B cell (primary cell): ENCODE measurements at places on chromosomes 6 and 20. TPM values are rescaled to one million over a fixed set of nuclear protein-coding genes. Genes with fewer than 3 reads are reported as not detected.

NR2E1 gene
- not detected in 2 replicates for polyA plus RNA-seq

C6orf58 gene
- not detected in 2 replicates for polyA plus RNA-seq

TASP1 gene
- polyA plus RNA-seq: 6.4 and 11.6 TPM in 2 replicates

DNA sequence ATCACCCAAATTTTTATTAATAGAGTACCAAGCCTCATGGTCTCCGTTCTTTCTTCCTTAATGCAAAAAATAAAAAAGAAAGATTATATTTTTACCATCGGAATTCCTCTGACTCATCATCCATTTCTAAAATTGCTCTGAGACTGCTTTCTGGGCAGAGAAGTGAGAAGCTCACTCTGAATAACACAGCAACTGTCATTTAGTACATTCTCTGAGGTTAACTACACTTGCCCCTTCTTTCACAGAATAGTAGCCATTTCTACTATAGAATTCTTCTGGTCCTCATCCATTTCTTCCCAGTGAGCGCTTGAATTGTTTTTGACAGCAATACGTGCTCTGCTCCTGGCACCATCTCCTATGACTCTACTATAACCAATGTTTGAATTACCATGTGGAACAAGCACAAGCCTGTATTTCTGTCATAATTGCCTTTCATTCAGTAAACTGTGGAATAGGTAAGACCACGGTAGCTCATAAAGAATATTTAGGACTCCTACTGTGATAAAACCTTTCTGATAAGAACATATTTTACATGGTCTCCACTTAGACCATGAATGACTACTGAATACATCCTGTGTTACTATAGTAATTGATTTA lies 435.5 kb upstream of the NRSN1 start:
- DNase-seq: no peak
